ENCODE measurements at places on chromosomes 4 and X.
A peak's percentile ranks its signal among the peaks of the same experiment; 100 is the strongest.

GRCh38 chrX:136666088-136666487, 18.1 kb downstream of the CD40LG start:
- no peak for DNase-seq

- peak; percentile 86 for DNase-seq
These were observed 13.8 kb downstream of the TLR10 start for GRCh38 chr4:38768968-38769394.

GRCh38 chr4:37138019-37138653, 106.4 kb upstream of the NWD2 start:
- peak; percentile 8 for DNase-seq

DNA sequence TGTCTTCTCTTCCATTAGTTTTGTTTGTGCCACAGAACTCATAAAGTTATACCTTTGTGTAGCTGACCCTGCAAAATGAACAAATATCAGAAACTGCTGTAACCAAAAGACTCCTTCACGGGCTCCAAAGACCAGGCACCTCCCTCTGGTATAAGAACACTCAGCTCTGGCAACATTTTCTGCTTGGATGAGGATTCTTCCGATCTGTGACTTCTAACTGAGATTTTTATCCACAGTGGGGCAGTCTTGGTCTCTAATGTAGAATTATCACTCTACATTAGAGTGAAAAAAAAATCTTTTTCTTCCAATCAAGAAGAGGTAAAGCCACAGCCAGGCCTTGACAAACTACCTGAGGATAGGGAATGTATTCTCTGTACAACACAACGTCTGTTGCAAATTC, 38.5 kb upstream of the PRSS48 start:
- no peak for DNase-seq

GRCh38 chr4:8205749-8206611, 6.9 kb downstream of the SH3TC1 start:
- DNase-seq: no peak

DNA sequence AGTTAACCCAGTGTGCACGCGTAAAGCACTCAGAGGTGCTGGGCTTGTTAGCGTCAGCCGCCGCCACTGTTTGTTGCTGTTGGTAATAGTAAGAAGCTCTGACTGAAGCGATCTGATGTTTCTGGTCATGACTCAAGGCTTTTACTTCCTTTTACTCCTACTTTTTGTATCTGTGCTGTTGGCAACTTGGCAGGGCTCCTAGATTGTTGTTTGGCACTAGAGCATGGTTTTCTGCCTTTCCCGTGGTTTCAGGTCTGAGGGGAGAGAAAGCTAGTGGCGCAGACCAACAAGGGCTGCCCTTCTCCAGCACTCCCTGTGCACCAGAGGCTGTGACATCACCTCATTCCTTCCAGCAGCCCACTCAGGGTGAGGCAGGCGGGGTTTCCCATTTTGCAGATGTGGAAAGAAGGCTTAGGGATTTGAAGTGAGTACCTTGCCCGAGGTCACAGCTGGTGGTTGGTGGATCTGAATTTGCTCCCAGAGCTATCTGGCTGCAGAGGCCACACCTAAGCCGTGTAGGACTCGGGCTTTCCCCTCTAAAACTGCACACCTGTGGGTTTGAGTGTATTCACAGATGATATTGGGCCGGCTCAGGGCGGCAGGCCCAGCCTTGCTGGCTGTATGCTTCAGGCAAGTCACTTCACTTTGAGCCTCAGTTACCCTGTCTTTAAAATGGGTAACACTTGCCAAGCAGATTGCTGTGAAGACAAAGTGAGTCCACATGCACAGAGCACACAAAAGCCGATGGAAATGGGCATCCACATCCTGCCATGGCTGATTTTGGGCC, 51.2 kb upstream of the TADA2B start:
- DNase-seq: peak; percentile 85

DNA sequence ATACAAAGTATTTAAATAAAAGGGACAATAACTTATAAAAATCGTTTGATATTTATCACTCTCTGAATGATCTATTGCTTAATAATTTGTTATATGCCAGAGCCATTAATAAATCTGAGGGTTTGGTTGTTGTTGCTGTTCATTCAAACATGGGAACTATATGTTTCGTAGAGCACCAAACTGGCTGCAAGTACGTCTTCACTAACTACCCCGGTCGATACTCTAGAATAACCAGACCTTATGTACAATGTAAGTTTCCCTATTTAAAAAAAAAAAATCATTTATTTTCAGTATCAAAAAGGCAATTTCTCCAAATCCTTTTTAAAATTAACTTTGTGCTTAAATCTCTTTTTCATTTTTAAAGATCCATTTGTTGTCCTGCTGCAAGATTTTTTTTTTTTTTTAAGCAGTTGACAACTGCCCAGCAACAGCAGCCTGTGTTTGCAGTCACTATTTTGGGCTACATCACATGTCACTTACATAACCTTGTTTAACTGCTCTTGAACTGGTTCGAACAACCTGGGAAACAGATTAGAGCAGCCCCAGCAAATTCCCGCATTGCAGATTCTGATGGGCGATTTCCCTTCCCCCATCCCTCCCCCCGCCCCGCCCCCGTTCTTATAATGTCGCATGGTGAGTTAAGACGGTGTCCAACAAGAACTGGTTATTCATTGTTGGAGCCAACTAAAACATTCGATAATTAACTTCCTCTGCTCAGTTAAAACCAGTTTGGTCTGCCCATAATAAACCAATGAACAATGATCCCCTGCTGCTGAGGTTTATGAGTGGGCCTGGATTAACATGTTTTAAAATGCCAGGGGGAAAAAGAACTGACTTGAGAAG, 238.9 kb downstream of the NR3C2 start:
- no peak for DNase-seq

GRCh38 chr4:147773261-147774184, 41.6 kb downstream of the ARHGAP10 start:
- no peak for DNase-seq

GRCh38 chrX:75086731-75087195, 69.3 kb downstream of the ABCB7 start:
- no peak for DNase-seq

- no peak for DNase-seq
These were observed 215.6 kb upstream of the PPARGC1A start for GRCh38 chr4:24105327-24106038.

- peak; percentile 16 for DNase-seq
These were observed 37.8 kb downstream of the PCDH10 start for GRCh38 chr4:133186845-133187244.

GRCh38 chrX:65723706-65724105, 56.3 kb downstream of the MSN start:
- DNase-seq: peak; percentile 72

DNA sequence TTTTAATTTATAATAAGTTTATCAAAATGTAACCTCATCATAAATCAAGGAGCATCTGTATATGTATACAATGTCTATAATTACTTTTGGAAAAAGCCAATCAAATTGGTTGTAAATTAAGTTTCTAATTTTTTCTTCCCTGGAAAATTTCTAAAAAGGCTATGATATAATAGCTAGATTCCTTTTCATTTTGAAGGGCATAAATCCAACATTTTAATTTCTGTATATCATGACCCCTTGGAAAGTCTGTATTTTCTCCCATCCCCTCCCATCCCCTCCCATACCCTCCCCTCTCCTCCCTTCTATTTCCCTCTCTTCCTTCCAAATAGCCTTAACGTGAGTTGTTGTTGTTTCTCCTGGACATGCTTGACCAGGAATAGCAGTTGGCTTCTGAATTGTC, 247.1 kb upstream of the FSTL5 start:
- DNase-seq: no peak

DNA sequence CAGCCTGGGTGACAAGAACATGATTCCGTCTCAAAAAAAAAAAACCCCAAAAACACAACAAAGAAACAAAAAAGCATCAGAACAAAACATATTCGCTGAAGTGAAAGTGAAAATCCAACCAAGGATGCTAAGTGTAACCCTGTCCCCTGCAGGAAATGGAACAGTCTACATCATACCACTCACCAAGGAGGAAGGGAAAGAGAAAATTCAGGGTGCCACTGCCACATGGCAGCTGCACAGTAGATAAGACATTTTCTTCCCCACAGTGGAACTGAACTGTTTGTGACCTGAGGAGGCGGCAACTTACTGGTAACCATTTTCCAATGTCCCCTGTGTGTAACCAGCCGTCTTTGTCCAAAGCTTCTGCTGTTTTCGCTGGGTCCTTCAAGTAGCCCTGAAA, 28.2 kb upstream of the CENPU start:
- DNase-seq: no peak

GRCh38 chr4:16991450-16991849, 93.0 kb upstream of the LDB2 start:
- no peak for DNase-seq

DNA sequence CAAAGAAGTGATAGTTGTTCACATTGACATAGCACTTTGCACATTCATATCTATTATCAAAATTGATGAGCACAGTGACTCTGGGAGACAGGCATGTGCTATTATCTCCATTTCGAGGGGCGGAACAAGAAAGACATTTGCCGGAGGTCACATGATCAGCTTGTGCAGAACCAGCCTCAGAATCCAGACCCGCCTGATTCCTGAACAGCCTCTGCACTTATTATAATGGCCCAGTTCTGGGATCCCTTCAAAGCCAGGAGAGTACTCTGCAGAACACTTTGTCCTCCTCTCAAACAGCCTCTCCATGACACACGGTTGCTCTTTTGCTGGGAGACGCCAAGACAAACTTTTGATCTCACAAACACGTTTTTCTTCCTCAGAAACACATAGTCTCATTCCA, 48.4 kb downstream of the RWDD4 start:
- no peak for DNase-seq

DNA sequence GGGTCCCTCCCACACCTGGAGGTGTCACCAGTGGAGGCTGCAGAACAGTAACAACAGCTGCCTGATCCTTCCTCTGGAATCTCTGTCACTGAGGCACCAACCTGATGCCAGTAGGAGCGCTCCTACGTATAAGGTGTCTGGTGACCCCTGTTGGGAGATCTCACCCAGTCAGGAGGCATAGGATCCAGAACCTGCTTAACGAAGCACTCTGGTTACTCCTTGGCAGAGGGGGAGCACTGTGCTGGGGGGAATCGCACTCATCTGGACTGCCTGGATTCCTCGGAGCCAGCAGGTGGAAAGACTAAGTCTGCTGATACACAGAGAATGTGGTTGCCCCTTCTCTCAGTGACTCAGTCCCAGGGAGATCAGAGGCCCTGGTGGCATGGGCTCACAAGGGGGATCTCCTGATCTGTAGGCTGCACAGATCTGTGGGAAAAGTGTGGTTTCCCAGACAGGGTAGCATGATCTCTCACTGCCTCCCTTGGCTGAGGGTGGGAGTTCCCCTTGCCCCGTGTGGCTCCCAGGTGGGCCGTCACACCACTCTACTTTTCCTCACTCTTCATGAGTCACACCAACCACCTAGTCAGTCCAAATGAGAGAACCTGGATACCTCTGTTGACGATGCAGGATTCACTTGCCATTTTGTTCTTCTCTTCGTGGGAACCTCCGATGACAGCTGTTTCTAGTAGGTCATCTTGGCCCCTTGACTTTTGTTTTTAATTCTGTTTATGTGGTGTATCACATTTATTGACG, 305.9 kb downstream of the IDS start:
- DNase-seq: no peak

DNA sequence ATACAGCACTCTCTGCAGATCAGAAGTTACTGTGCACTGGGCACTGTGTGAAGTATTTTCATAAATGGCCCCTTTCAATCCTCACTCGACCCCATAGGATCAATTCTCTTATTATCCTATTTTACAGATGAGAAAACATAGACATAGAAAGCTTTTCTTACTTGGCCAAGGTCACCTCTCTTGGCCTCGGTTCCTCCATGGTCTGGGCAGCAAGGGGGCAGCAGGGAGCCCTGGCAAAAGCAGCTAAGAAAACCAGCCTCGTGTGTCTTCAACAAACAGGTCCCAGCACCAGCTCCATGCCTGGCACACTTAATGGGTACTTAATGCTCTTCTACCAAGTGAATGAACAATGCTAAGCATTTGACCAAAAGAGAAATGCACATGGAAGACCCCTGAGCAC, 34.4 kb downstream of the BST1 start:
- no peak for DNase-seq

DNA sequence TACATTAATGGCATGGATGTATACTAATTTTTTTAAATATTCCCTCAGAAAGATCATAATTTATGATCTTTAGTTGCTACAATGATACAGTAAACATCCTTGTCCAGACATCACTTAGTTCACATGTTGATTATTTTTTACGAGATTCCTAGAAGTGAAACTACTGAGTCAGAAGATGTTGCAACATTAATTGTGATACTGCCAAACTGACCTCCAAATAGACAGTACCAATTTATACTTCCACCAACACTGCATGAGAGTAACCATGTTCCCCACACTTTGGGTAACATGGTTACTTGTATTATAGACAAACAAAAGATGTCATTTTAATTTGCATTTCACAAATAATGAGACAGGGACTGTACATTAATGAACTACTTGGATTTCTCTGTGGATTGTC, 19.6 kb downstream of the RCHY1 start:
- DNase-seq: peak; percentile 72

GRCh38 chrX:138771047-138771446, 59.5 kb upstream of the FGF13 start:
- peak; percentile 40 for DNase-seq

GRCh38 chrX:130144509-130144908, 21.1 kb downstream of the AIFM1 start:
- no peak for DNase-seq

DNA sequence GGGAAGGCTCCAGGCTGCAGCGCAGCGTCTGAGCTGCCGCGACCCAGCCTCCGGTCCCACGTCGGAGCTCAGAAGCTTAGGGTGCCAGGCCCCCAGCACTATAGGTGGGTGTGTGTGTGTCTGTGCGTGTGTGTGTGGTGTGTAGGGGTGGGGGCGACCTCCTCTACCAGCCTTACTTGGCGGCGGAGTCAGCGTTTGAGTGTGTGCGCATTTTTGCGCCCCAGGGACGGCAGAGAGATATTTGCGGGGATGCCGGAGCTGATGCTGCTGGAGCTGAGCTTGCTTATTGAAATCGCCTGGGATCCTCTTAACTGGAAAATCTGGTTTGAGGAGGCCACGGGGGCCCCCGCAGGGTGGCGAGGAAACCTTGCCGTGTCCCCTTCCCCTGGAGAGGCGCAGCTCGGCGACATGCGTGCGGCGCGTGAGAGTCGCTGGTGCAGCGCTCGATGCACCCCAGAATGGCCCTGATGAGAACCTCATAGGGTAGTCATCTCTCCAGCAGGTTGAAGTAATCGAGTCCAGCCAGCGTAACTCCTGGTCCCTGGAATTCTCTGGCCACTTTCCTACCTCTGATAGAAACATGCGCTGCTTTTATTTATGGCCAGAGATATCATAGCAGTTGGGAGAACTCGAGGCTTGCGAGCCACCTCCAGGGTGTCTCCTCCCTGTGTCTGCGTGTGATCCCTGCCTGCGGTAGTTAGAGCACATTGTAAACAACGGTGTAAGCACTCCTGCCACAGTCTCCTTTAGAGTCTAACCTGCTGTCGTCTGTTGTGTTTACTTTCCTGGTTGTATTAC, 2.7 kb downstream of the ADGRL3 start:
- no peak for DNase-seq

DNA sequence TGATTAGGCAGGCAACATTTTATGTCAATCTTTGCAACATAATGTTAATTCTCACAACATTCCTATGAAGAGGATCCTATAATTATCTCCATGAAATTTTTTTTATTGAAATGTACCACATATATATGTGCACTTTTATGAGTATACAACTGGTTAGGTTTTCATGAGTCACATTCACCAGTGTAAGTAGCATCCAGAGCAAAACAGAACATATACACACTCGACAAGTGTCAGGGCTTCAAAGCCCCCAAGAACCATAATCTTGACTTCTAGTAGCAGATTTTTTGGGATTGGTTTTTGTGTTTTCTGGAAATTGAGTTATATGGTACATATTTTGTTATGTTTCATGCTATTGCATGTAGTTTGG, 62.4 kb downstream of the ARHGAP10 start:
- DNase-seq: no peak

- no peak for DNase-seq
These were observed 24.9 kb upstream of the CXXC4 start for GRCh38 chr4:104519588-104519987.

Data from suppressor macrophage treated with lipopolysaccharide for 1 hour (primary cell).